ENCODE measurements at places on chromosomes 1 and 21.

DNA sequence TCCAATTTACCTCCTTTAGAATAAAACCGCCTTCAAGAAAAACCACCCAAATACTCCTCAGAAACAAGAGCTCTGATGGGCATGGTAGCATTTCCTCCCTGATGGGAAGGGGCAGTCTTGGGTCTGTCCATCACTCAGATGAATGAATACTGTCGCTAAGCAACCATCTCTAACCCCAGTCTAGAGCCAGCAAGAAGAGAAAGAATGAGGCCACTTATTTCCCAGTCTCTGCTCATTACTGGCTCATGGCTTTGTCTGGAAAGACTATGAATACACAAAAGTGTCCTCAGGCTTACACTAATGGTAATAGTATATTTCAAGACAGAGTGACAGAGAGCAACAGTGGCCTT, 51.0 kb upstream of the F3 start:
- DNase-seq, result no peak

- DNase-seq, result peak; percentile 24
Measured at GRCh38 chr1:215599418-215600074, 32.4 kb downstream of the KCTD3 start.

GRCh38 chr21:42387843-42388340, 8.0 kb downstream of the TMPRSS3 start:
- no peak for DNase-seq

- peak; percentile 62 for DNase-seq
Measured at GRCh38 chr1:16173447-16174260, 17.8 kb upstream of the EPHA2 start.

DNA sequence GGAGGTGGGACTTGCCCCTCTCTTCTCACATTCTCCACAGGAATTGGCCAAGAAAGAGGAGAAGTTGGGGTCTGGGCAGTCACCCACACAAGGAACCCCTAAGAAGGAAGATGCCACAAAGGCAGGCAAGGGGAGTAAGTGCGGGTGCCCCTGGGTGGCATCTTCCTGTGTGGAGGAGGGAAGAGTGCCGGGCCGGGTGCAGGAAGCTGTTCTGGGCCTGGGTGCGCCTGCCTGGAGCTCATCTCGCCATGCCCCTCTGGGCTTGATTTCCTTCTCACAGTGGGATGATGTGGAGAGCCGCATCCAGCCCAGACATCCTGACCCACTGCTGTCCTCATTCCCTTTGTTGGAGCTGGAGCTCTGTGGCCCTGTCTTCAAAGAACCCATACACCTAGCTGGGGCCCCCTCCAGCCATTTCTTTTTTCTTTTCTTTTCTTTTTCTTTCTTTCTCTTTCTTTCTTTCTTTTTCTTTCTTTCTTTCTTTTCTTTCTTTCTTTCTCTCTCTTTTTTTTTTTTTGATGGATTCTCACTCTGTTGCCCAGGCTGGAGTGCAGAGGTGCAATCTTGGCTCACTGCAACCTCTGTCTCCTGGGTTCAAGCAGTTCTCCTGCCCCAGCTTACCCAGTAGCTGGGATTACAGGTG, 9.3 kb downstream of the LRRC71 start:
- no peak for DNase-seq

GRCh38 chr1:20380616-20381035, 90.0 kb downstream of the VWA5B1 start:
- peak; percentile 7 for DNase-seq

DNA sequence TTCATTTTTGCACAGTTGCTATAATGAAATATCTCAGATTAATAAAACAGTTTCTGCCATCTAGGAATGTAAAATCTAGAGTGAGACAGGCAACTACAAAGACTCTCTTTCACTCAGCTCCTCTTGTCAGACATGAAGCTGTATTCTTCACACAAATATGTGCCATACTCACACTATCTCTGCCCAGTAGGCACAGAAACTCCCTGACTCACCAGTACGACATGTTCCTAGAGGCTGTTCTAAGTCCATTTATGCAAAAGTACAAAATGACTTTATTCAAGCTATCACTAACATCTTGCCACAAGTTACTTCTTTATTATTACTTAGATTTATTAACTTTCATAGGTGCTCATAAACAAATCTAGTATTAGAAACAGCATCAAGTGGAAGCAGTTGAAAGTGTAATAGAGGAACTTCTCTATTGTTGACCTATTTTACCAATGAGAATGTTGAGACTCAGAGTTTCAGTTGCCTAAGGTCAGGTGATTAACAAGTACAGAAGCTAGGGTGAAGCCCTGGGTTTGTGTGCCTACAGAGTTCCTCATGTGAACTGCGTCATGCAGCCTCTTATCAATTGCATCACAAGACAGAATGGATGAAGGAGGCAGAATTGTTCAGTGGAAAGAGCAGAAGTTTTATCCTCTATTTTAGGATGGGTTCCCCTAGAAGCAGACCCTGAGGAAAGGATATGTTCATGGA, 98.9 kb downstream of the RGS2 start:
- DNase-seq, result no peak

- peak; percentile 13 for DNase-seq
Measured at GRCh38 chr1:150487763-150488115, 520 bp downstream of the TARS2 start.

- peak; percentile 81 for DNase-seq
Measured at GRCh38 chr1:224054012-224054411, 59.9 kb upstream of the FBXO28 start.

DNA sequence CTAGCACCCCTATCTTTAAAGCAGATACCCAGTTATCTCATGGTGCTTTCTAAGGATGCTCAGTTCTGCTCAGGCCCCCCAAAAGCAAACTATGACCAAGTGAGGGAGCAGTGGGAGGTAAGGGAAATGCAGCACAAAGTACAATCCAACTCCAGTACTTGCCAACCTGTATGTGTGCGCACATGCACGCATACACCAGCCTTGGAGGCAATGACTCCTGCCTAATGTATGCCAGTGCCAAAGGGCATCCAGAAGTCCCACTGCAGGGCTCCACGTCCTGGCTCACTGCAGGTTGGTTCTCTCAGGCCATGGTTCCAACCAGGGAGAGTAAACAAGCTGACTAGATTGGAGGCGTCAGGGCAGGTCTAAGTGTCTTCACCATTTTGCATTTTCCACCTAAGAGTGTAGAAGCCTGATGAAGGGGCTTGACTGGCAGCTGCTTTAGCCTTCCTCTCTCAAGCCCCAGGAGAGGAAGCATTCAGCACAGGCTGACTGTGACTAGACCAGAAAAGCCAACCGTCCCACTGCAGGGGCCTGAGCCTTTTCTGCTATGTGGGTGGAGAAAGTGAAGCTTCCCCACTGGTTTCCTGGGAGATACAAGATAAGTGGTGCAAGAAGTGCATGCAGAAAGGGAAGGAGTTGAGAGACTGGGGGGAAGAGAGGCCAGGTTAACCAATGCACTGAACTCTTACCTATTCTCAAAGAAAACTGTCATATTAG, 7.7 kb downstream of the AMIGO1 start:
- no peak for DNase-seq

GRCh38 chr1:220818421-220819173, 31.9 kb downstream of the MTARC1 start:
- peak; percentile 39 for DNase-seq

GRCh38 chr1:212518188-212519054, 85.7 kb downstream of the NENF start:
- no peak for DNase-seq

- DNase-seq, result no peak
Measured at GRCh38 chr1:217590598-217590997, 40.3 kb downstream of the GPATCH2 start.

GRCh38 chr1:171727778-171728177, 14.1 kb downstream of the VAMP4 start:
- DNase-seq, result no peak

GRCh38 chr1:233598891-233599541, 14.9 kb upstream of the KCNK1 start:
- DNase-seq, result no peak

DNA sequence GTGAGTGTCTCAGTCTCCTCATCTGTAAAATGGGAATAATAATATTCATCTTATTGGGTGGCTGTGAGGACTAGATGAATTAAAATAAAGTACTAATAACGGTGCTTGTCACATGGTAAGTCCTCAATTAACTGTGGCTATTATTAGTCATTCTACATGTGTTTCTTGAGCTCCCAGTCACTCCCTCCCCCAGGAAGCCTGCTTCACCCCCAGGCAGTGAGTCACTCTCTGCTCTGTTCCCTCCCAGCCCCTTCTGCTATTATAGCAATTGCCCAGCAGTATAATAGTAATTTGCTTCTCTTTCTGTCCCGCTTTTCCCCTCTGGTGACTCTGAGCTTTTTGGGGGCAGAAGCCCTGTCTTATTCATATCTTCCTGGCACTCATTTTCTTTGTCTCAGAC, 102.0 kb downstream of the BEND5 start:
- DNase-seq, result no peak

- no peak for DNase-seq
Measured at GRCh38 chr21:36626791-36627190, 72.1 kb upstream of the SIM2 start.

DNA sequence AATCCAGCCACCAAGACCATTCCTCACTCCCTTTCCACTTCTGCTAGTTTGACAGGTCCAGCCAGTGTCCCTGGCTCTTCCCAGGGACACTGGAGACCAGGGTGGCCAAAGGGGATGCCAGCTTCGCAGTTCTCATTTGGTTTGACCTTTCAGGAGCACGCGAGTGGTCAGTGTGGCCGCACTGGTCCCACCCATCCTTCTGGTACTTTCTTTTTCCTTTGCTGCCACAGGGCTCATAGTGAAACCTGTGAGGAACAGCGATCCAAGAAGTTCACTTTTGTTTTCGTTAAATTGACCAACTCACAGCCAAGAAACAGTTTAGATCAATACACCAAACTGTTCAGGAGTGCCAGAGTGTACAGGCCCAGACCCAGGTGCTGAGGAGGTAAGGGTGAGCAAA, 14.4 kb upstream of the EVA1B start:
- no peak for DNase-seq

DNA sequence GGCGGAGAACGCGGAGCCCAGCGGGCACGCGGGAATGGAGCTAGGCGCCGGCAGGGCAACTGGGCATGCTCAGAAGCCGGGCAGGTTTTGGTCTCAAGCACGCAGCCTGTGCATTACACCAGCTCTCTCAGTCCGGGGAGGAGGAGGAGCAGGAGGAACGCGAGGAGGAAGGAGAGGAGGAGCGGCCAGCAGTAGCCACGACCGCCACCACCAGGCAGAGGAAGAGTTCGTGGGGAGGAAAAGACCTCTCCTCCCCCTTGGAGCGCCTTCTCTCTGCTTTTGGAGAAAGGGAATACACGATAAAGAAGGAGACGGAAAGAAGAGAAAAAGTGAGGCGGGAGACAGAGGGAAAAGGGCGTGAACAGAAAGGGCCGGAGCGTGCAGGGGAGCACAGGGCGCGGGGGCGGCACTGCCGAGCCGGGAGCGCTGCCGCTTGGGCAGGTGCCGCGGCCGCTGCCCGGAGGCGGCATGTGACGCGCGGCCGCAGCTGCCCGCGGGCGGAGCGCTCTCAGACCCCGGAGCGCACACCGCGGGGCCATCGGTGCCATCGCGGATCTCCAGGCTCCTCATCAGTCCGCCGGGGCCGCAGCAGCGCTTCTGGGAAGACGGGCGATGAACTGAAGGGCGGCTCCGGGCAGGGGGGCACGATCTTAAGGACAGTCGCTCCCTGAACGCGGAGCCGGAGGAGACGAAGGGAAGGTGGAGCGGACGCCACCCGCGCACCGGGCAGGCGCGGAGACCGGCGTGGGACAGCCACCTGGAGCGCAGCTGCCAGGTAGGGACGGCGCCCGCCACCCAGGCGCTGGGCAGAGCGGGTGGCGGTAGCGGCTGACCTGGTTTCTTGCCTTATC, at the start of gene CHRM3:
TSS of gene CHRM3 (plus strand) at position 116 of the 851 bp plus-strand sequence. CDS start 520,884 bp downstream, outside the sequence.
- DNase-seq, result no peak

DNA sequence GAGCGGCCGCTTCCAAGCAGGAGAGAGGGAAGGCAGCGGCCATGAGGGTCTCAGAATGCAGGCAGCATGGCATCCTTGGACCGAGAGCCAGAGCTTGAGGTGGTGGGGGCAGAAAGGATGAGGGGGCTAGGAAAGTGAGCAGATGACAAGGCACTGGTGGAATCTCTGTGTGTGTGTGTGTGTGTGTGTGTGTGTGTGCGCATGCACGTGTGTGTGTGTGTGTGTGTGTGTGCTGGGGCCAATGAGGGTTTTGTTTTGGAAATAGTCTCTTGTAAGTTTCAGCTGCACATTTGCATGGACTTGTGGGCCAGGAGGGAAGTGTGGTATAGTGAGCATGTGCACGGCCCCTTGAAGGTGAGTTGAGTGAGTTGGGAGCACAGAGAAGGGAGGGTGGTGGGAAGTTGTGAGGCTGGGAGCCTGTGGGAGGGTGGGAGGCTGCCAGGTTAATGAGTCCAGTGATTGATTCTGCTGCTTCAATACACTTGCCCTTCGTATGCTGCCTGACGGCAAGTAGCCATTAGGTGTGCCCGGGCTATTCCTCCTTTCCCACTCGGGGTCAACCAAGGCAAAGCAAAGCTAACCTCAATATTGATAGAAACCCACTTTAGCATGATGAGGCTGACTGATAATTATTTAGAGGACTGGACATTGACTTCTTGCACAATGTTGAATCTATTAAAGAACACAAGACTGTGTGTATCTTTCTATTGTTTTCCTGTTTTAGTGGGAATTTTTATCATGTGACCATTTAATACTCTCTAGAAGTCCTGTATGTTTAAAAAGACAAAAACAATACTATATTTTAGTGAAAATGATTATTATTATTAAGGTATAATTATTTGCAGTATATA, 80.3 kb downstream of the PROX1 start:
- no peak for DNase-seq

DNA sequence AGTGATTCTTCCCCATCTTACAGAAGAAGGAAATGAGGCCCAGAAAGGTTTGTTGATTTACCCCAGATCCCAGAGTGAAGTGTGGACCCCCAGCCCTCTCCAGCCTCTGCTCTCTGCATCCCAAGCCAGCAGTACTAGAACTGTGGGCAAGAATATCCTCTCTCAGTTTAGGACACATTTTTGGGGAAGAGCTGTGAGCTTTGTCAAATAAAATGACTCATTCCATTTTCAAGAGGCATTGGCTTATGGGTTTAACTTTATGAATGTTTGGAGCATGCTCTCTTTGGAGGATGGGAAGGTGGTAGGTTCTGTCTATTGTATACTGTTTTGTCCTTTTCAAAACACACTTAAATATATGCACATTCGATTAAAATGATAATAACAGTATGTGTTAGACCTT, 70.6 kb upstream of the CNTN2 start:
- DNase-seq, result no peak

DNA sequence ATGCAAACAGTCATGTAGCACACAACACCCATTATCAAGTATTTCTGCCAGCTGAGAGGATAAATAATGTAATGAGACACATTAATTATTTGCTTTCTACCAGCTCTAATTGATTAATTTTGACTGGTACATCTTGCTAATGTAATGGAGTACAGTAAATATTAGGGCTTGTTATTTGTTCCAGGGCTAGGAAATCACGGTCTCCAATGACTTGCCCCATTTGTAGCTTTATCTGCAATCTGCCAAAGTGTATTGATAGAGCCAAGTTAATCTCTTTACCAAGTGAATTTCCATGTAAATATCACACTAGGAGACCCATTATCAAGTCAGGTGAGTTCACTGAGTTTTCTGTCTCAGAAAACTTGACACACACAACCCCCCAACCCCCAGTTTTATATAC, 55.1 kb downstream of the RGS13 start:
- no peak for DNase-seq

GRCh38 chr21:39774227-39774626, 29.2 kb downstream of the IGSF5 start:
- DNase-seq, result no peak

Measured in dermis blood vessel endothelial cell (primary cell).